ENCODE measurements at places on chromosomes 4 and X.

GRCh38 chrX:54093159-54093558 is 48.9 kb upstream of the PHF8 start:
- DNase-seq: no peak

DNA sequence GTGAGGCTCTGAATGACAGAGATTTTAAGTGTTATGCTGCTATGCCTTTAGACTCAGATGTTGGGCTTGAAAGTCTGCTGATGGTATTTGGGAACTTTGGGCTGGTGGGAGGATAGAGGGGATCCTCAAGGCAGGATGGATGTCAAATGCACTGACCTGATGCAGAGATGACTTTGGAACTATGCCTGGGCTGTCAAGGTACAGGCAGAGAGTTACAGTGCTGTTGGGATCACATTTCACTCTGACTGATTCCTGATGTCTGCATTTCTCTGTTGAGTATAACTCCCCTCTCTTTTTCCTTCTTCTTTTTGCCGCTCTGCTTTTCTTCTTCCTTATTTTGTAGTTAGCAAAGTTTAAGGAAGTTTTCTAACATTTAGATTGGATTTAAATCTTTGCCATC is 271.8 kb upstream of the ARX start:
- no peak for DNase-seq

DNA sequence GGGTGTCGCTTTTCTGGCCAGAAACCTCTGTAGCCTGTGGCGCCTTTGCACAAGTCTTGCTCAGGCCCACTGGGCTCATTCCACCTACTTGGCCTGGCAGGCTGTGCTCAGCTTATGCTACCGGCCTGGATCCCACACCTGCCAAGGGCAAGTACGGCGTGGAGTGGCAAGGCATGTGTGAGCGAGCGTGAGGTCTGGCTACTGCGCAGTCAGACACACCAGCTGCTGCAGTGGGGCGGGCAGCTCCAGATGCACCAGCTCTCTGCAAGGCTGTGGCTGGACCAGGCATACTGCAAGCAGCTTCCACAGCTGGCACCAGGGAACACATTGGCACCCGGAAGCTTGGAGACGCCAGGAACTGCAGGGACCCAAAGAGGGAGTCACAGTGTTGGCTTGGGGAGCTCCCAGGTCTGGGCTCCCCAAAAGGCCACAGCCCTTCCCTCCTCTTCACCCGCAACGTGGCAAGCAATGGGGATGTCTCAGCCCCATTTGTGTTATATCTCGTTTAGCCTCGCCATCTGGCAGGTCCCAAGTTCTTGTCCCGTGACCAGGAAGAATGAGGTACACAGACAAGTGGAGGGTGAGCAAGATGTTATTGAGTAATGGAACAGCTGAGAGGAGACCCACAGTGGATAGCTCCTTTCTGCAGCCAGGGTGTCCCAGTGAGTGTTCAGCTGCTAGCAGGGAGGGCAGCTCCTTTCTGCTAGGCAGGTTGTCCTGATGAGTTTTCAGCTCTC is 3.8 kb upstream of the FBXW7 start:
- DNase-seq: no peak

- DNase-seq: no peak
These were observed 4.1 kb downstream of the OPHN1 start for GRCh38 chrX:68429216-68429615.

GRCh38 chr4:78099058-78099457 is 41.9 kb downstream of the FRAS1 start:
- DNase-seq: no peak

GRCh38 chr4:7854216-7854615 is 85.4 kb downstream of the AFAP1 start:
- DNase-seq: no peak

- DNase-seq: no peak
These were observed 110.1 kb downstream of the ANAPC4 start for GRCh38 chr4:25487155-25487554.

- no peak for DNase-seq
These were observed 33.3 kb upstream of the PROM1 start for GRCh38 chr4:16117164-16117563.

DNA sequence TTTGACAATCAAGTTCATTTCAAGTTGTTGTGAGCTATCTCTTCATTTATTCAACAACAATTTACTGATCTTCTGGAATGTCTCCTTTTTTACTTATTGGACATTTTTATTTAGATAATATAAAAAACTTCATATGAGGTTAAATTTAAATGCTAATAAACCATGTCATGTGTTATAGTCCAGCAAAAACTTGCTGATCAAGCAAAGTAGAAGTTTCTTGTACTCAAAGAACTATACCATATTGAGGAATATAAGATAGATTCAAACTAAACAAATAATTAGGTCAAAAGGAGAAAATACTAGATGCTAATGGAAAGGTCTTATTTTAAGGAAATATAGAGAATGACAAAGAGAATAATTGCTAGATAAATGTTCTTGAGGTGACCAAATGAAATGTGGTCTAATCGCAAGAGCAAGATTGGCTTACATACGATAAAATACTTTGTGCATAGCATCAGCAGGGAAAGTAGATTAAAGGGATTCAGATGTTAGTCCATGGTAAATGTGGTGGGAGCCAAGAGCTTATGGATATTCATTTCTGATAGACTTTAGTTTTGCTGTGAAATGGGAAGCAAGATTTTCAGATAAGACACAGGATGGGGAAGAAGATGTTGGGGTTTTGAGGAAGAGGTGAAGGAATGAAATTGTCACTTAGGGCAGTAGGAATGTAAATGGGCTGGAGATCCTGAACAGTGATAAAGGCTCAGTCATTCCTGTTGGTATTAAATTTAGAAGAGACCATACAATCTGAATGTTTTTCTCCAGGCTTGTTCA is 229.5 kb downstream of the MAPK10 start:
- DNase-seq: no peak

GRCh38 chr4:11428231-11428898 is at the start of gene HS3ST1:
Gene HS3ST1 (minus strand): TSS chr4:11428894. CDS start chr4:11400005, 28,889 bp downstream.
- DNase-seq: no peak

DNA sequence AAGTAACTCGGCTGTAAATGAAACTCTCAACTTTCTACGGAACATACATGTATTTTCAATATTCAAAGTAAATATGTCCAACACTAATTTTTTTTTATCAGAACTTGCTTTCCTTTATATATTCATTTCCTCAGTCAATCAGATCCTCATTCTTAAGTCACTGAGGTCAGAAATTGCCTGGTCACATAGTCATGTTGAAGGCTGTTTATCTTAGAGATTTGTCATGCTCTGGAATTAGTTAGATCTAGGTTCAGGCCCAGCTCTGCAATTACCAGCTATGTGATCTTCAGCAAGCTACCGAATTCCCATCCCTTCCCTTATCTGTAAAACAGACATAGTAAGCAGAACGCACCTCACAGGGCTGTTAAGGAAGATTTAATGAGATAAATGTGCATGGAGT is 228.8 kb downstream of the SPCS3 start:
- DNase-seq: no peak

DNA sequence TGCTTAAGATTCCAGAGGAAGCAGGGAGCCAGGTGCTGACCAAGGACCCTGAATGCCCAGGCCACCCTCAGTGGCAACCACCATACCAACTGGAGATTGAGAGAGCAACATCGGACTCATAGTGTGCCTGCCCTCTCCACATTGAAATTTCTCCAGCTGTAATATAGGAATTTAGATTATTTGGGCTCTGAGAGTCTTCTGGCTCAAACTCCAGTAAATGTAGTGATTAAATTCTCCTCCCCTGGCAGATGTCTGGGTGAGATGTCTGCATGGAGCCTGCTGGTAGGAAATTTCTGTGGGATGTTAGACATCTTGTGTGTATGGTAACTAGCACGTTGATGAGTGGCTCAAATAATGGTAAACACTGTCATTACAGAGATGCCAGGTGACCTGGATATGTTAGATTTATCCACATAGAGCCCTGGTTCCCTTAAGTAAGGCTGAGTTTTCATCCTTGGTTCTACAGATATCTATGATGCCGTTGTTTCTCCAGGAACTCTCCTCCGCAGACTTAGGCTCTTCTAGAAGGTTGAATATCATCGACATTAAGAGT is 70.6 kb downstream of the CLNK start:
- no peak for DNase-seq

All from CD4-positive, alpha-beta T cell treated with Interleukin-2 at 100 ng/mL for 4 hours (primary cell).